Stimulated activated CD4-positive, alpha-beta T cell treated with anti-CD3 and anti-CD28 coated beads, Interleukin-1b, Interleukin-23, amount 100 ng/mL, for 48 hours (primary cell): ENCODE measurements at places on chromosomes 7 and 10.

DNA sequence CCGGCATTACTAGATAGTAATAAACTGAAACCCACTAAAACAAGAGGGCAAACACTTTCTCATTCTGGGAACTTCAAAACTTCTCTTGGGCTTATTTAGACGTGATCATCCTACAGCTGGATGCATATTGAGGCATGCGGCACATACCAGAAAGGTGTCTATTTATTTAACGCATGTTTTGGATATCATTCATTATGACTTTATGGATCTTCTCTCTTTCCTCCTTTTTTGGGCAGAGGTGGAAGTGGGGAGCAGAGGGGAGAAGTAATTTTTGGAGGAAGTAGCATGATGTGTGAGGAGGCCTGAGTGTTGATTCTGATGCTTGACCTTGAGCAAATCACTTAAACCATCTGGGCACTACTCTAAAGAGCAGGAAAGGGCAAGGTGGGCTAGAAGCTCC is 270.6 kb downstream of the TRIL start:
- no peak for DNase-seq

DNA sequence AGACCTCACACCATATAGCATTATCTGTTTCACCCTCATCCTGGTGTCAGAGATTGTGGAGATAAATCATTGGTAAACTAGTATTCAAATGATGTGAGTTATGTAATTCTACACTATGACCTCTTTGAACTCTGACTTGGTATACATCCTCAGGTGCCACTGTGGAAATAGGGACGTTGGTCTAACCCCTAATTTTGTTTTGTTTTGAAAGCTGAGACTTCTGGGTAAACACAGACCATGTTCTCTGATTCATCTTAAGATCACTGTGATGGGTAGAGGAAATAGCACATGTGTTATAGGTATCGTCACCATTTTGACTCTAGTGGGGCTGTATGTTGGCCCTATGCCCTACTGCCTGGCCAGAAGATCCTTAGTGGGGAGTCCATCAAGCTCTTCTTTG is 241.6 kb downstream of the CCDC7 start:
- DNase-seq, result no peak

GRCh38 chr7:107233174-107233573 is 64.4 kb downstream of the HBP1 start:
- no peak for DNase-seq

GRCh38 chr10:47092376-47092775 is 181.1 kb downstream of the PTPN20 start:
- DNase-seq, result no peak

DNA sequence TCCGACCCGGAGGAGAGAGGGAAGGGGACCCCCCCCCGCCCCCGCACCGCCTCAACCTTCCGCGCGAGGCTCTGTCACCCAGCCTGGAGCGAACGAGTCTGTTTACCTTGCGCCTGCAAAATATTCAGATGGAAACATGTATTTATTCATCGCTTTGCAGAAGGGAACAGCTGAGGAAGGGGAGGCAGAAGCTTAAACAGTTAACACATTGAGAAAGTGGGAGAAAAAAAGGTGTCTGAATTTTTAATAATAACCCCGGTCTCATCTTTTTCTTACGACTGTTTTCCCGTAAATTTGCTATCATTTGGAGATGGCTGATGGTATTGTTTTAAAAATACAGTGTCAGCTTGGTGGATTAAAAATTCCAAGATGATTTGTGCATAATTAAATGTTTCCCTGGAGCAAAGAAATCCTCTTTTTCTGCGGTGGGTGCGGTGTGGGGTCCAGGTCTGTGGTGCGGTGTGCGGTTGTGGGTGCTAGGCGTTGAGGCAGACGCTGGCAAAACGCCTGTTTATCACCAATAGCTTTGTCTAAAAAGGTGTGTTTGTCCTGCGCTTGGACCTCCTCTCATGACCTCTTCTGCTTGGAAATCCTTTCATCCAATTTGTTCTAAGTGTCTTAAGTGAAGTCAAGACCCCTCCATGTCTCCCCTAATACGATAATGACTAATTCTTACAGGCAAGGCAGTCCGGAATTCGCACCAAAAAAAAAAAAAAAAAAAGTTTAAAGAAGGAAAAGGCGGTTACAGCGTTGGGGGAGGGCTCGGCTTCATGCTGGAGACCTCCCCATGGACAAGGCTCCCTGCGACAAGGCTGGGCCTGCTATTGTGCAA is 1.6 kb downstream of the UNCX start:
- no peak for DNase-seq
